ENCODE measurements at places on chromosomes 16 and 17.

DNA sequence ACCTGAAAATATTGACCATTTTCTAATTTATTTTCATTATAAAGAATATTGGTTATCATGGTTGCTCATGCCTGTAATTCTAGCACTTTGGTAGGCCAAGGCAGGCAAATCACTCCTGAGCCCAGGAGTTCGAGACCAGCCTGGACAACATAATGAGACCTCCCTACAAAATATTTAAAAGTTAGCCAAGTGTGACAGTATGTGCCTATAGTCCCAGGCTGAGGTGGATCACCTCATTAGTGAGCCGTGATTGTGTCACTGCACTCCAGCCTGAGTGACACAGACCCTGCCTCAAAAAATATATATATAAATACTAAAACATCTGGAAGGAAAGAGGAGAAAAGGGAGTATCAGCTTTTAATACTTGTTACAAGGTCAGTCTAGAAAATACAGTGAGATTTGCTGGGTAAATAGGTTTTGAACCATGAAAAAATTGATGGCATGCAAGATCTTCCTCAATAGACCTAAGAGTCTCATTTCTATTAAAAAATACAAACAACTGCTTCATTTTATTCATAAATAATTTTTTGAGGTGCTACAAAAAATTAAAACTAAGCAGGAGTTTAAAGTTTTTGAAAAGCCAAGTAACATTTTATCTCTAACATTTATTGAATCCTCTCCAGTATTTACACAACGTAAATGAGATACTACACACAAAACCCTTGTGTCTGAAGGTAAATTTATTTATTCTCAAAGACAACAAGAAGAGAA lies 47.7 kb downstream of the TUBD1 start:
- no peak for DNase-seq

DNA sequence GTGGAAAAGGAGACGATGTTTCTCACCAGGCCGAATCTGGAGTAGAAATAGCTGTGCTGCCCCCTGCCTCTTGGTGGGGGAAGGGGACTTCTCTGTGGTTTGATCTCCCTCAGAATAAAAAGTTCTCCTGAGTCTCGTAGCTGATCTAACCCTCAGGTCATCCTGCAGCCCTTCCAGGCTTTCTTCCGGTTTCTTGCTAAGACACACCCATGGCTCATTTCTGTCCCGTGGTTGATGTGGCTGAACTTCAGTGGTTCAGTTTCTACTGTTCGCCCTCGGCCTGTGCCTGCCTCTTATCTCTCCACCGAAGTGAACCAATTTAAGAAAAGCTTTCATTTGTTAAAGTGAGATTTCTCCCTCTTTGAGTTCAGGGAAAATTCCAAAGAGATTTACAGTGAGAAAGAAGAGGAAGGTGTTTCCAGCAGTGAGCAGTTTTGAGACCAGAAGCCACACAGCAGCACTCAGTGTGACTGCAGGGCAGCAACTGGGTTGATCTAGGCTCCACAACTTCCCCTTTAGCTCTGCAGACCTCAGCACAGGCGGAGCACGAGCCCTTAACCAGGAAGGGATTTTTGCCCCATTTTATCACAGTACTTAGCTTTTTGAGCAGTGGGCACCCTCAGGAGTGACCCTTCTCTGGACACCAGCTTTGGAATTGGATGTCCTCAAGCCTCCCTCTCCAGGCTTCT lies 34.9 kb upstream of the CACNG5 start:
- no peak for DNase-seq

DNA sequence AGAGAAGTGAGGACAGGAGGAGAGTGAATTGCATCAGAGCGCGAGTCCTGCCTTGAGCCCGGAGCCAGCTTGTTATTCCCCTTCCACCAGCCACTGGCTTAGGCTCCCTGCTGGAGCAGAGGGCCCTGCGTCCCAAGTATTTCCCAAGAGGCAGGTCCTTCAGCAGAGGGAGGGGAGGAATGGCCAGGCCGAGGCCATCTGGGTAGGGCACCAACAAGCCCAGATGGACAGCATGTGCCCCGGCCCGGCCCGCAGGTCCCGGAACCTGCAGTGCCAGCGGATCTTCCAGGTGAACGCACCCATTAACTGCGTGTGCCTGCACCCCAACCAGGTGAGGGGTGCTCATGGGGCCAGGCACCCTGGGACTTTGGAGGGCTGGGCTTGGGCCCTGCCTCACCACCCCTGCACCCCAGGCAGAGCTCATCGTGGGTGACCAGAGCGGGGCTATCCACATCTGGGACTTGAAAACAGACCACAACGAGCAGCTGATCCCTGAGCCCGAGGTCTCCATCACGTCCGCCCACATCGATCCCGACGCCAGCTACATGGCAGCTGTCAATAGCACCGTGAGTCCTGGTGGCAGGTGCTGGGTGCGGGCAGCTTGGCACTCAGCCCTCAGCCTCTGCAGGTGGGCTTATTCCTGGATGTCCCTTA lies 1.7 kb downstream of the MLST8 start:
- no peak for DNase-seq

GRCh38 chr17:79645022-79645776 lies 34.3 kb upstream of the RBFOX3 start:
- DNase-seq = no peak

DNA sequence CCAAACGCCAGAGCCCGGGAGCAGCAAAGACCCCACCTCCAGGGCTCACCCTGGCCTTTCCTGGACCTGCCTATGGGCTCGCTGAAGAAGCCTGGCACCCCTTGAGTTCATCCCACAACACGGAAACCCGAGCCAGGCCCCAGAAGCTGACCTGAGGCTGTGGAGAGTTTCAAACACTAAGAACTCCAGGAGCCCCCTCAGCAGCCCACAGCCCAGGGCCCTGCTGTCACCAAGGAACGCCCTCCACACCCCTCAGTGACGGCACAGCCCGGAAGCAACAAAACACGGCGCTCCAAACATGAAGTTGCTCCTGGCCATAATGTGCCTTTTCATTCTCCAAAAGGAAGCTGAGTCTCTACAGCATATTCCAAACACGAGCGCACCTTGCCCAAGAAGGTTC lies 9.2 kb downstream of the SLC38A10 start:
- no peak for DNase-seq

DNA sequence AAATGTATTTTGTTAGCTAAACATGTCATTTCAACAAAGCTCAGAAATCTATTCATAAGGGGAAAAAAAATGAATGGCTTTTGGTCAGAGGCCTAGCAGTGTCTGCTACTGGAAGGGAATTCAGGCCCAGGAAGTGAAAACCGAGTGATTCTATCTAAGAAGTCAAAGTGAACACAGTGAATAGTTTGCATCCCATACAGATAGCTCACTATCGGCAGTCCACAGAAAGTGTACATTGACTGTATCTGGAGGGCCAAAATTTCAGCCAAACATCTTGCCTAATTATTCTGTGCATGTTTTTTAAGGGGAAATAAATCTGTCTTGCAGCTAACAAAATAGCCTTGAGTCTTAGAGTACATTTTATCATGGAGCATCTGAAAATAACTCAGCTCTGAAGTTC lies 214.4 kb upstream of the CACNG5 start:
- DNase-seq = no peak

- no peak for DNase-seq
Measured at GRCh38 chr16:53545433-53545832, 42.4 kb upstream of the AKTIP start.

DNA sequence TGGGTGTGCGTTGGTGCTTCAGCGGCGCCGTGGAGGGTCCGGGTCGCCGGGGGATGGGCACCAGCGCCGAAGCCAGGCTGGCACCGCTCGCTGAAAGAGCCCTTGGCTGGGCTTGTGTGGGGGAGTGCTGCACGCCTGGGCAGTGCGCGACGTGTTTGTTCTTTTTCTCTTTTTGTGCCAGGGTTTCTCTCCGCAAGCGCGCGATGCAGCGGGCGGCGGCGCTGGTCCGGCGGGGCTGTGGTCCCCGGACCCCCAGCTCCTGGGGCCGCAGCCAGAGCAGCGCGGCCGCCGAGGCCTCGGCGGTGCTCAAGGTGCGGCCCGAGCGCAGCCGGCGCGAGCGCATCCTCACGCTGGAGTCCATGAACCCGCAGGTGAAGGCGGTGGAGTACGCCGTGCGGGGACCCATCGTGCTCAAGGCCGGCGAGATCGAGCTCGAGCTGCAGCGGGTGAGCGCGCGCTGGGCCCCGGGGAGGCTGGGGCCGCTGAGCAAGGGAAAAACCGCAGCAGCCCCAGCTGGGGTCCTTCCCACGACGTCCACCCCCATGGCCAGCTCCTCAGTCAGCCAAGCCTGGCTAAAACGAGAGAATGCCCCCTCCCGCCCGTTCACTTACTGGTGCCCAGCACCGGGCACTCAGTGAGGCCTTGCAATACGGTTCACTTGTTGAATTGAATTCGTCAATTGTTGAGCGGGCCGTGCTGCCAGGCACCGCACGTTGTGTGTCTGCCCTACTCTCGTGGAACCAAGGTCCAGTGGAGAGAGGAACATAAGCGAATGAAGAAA lies 541 bp downstream of the GPT2 start:
- no peak for DNase-seq

- no peak for DNase-seq
Measured at GRCh38 chr17:28698253-28698941, 13.3 kb downstream of the PROCA1 start.

GRCh38 chr17:16349431-16349830 lies 3.8 kb downstream of the CENPV start:
- DNase-seq = no peak

DNA sequence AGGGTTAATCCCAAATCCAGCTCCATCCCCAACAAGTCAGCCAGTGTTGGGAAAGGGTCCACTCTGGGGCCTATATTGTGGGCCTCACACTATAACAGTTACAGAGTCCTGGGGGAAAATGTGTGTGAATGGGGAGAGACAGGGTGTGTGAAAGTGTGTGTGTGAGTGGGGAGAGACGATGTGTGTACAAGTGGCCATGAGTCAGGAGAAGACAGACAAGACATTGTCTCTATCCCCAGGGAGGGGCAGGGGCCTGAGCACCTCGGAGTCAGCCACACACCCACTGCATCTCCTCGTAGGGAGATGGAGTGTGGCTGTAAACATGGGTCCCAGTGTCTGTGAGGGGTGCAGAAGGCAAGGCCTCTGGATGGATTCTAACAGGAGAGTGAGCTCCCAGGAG lies 2.9 kb downstream of the CRHR1 start:
- no peak for DNase-seq

DNA sequence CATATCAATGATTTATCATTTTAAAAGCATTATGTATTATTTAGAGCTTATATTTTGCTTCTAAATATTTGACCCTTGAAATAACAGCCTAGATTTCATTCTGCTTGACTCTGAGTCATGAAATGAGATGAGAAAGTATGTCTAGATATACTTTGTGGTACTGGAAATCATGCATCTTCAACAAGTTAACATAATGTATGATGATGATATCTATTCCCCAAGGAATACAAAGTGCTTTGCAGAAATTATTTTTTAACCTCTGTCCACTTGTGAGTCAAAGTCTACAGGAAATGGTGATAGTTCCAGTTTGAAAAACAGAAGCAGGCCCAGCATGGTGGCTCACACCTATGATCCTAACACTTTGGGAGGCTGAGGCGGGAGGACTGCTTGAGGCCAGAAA lies 36.1 kb downstream of the GOSR1 start:
- no peak for DNase-seq

DNA sequence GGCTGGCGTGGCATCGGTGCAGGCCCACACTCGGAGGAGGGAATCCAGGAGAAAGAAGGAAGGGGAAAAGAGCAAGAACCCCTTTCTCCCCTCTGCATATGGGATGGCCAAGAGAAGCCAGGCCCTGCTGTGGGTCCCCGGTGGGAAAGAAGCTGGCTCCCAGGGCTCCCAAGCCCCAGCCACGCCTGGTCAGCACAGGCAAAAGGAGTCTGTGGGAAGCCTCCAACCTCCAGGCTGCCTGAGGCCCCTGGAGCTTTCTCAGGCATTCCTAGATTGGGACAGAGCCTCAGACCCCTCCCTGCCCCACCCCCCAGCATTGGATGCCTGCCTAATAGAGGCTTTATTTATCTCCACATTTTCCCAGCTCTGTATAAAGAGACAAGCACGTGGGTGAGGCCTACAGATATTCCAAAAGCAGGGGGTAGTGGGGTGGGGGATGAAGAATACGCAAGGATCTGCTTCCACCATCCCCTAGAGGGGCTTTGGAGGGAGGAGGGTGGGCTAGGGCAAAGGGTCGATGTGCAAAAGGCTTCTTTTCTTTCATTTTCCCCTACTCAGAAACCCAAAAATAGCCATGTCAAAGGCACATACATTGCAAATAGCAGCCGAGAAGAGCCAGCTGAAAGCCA lies 56.4 kb downstream of the MPRIP start:
- no peak for DNase-seq

GRCh38 chr17:77834170-77835115 lies 124.1 kb upstream of the TNRC6C start:
- no peak for DNase-seq

GRCh38 chr16:82439678-82440293 lies 187.0 kb upstream of the CDH13 start:
- DNase-seq = no peak

DNA sequence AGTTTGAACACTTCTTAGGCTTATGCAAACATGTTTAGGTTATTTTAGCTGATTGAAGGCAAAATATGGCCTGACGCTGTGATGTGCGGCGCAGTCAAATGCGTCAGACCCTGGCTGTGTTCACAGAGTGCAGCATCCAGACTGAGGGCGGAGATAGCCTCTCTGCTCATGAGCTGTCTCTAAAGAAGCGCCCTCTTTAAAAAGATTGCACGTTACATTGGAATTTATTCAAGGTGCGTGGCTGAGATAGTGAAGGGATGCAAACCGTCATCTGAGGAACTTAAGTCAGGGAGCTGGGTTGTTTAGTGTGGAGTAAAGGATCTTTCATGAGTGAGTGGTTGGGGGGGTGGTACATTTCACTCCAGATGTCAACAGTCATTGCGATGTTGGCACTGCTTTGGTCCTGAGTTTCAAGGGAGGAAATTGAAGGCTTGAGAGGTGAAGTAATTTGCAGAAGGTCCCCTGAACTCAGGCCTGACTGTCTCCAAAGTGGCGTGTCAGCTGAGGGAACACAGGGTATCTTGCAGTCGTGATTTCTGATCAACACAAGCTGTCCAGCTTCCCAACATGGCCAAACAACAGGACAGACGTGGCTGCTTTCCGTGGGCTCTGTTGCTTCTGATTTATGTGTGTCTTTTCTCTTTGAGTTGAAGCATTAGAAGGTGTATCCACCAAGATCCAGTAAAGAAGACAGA lies 33.4 kb downstream of the RPTOR start:
- DNase-seq = no peak

GRCh38 chr17:81522491-81523401 lies 5.4 kb upstream of the FSCN2 start:
- no peak for DNase-seq
